ENCODE measurements at places on chromosomes 3 and 15.

GRCh38 chr15:81427176-81427575, 53.2 kb upstream of the TMC3 start:
- H3K27ac ChIP-seq: no peak overlapping the region
- no peak for DNase-seq
- H3K27me3 ChIP-seq: no peaks in the 10 kb centered on the region
- H3K4me1 ChIP-seq: no peaks in the 10 kb centered on the region
- peak overlapping the region; percentile 55 for H3K4me3 ChIP-seq

DNA sequence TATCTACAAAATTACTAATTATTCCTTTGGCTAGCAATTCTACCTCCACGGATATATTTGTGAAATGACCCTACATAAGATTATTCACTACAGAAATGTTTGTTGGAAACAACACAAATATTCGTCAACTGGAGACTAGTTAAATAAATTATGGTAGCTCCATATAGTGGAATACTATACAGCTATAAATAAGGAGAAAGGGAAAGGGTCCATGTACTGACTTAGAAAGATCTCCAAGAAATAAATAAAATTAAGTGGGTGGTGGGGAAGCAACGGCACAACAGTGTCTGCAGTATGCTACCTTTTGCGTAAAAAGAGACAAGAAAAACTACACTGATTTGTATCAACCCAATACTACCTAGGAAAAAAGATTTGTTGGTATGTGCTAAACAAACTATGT, 96.7 kb upstream of the BHLHE40 start:
- no peaks in the 10 kb centered on the region for H3K36me3 ChIP-seq
- no peak overlapping the region for H3K27ac ChIP-seq
- DNase-seq: no peak

GRCh38 chr3:39911465-39912309, 102.3 kb downstream of the MYRIP start:
- H3K27ac ChIP-seq: no peak overlapping the region
- no peaks in the 10 kb centered on the region for H3K27me3 ChIP-seq
- no peaks in the 10 kb centered on the region for H3K4me1 ChIP-seq
- DNase-seq: peak; percentile 79
- H3K4me3 ChIP-seq: no peak overlapping the region

DNA sequence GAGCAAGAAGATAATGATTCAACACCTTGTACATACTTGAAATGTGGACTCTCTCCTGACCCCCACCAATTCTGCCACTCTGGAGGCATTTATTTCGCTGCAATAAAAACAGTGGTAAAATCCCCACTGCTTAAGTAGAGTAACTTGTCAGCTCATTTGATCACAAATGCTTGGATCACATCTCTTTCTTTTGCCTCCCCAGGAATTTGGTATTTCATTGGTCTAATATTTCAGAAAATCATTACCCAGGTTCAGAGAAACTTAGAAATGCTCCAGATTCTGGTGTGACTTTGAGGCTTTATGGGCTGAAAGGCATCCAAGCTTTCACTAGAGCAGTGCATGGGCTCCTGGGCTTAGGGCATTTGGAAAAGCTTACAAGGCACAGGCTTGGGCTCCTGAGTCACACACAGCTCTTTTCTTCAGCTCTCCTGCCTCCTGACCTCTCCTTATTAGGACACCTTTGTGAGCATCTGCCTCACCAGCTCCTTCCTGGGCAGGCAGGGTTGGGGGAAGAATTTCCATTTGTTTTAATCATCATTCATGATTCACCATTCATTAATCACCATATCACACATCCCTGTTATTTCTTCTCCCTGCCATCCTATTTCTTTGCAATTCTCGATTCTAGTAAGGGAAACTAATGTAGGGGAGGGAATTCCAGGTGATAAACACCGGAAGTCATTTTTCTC, 22.5 kb downstream of the CDCP1 start:
- DNase-seq: no peak
- H3K27me3 ChIP-seq: no peaks in the 10 kb centered on the region
- no peak overlapping the region for H3K4me3 ChIP-seq
- no peaks in the 10 kb centered on the region for H3K4me1 ChIP-seq
- H3K36me3 ChIP-seq: no peaks in the 10 kb centered on the region

All from endodermal cell (in vitro differentiated cells).